ENCODE measurements at places on chromosomes 12 and 14.

- no peak for DNase-seq
Observed at GRCh38 chr12:64082866-64083268, 139.2 kb downstream of the KICS2 start.

- DNase-seq: no peak
Observed at GRCh38 chr12:3923021-3923420, 49.8 kb upstream of the PARP11 start.

DNA sequence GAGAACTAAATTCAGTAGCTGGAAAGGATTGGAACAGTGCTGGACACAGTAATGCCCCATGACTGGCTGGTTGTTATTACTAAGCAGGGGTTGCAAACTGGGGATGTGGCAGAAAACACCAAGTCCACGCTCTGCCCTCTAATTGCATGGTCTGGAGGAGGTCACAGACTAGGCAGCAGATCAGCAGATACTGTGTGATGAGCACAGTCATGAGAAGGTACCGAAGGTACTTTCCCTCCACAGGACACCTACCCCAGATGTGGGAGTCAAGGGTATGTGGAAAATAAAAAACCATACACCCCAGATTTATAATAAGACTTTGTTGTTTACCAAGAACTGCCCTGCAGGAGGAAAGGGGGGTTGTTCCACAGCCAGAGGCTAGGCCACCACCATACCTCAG lies 175.3 kb downstream of the PELI2 start:
- DNase-seq: no peak

DNA sequence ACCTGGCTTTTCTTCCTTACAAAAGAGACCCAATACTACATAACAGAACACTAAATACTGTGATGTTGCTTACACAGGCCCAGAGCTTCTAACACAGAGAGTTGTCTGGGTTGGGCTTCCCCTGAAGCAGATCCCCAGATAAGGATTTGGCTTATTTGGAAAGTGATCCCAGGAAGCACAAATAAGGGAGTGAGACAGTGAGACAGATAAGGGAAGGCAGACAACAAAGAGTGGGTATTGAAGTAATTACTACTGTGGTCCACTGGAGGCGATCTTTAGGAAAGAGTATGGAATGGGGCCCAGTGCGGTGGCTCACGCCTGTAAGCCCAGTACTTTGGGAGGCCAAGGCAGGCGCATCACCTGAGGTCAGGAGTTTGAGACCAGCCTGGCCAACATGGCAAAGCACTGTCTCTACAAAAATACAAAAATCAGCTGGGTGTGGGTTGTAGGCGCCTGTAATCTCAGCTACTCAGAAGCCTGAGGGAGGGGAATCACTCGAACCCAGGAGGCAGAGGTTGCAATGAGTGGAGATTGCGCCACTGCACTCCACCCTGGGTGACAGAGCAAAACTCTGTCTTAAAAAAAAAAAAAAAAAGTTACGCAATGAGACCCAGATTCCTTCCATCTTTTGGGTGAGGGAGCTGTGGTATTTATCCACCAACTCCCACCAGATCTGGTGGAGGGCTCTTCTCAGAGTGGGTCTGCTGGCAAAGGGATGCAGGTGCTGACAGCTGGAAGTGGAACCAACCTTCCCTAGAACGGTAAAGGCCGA lies 10.2 kb upstream of the C12orf43 start:
- no peak for DNase-seq

DNA sequence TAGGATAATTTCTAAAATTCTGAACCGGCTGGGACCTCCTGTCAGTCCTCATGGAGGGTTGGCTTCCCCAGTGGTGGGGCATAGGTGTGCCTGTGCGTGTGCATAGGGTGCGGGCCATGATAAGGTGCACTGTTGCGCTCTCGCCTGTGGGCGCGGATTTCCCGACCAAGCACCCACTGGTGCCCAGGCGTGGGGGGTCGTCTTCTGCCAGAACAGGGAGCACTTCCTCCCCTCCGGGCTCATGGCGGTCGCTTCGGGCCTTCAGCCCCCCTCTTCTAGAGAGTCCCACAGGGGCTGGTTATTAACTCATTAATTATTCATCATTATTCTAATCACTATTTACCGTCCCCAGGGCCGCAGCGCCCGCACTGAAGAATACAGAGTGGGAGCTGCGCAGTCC lies 2.8 kb downstream of the C1QL4 start:
- DNase-seq: no peak

GRCh38 chr12:1724250-1724649 lies 33.4 kb downstream of the ADIPOR2 start:
- DNase-seq: no peak

DNA sequence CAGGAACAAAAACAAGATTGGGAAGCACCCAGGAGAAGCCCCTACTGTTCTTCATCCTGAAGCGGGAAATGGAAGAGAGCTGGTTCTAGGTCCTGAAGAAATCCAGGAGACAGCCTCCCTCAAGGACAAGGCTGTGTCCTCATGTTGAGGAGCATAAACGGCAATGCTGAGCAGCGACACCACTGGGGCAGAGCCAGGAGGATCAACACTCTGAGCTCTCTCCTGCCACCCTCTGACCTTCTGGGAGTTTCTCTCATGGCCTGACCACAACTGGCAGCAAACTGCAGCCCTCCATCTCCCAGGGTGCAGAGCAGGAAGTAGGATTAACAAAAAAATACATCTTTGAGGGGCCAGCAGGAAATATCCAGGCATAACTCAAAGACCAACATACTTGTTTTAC lies 1292.2 kb upstream of the TMEM132C start:
- no peak for DNase-seq

- no peak for DNase-seq
Observed at GRCh38 chr12:89621521-89621920, 87.1 kb downstream of the ATP2B1 start.

DNA sequence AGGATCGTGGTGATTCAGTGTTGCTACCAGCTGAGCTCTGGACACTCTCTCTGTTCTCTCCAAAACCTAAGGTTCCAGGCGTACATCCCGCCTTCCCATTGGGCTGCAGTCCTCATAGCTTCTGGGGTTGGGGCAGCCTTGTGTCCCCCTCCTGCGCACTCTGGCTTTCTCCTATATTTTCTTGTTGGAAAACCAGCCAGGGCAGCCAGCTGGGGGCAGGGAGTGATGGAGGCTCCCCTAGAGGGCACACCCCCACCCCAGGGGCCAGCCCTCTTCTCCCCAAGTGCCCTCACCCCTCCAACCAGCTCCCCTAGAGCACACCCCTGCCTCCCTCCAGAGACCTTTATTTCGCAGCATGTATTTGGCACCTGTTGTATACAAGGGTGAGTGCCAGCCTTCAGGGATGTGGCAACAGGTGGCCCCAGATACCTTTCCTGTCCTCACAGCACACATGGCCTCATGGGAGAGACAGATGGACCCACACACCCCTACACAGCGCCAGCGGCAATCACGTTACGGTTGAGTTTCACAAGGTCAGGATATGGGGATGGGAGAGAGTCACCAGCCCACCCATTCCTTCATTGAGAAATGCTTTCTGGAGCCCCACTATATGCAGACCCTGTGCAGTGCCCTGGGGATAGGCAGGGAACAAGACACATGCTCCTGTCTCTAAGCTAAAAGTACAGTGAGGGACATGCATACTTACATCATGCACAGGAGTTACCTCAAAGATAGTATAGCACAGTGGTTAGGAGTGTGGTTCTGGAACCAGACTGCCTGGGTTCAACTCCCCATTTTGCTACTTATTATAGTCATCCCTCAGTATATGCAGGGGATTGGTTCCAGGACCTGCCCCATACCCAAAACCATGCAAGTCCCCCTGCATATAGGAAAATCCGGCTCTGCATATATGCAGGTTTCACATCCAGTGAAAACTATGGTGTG lies 141.1 kb downstream of the PHETA1 start:
- no peak for DNase-seq

- no peak for DNase-seq
Observed at GRCh38 chr12:107396991-107397390, 288.6 kb upstream of the PWP1 start.

- DNase-seq: peak; percentile 9
Observed at GRCh38 chr14:103548463-103549351, 13.8 kb downstream of the BAG5 start.

Measured in activated CD8-positive, alpha-beta memory T cell treated with anti-CD3 and anti-CD28 coated beads, Interleukin-2, amount 50 U/mL, for 4 hours (primary cell).